Right atrium auricular region (tissue), 2 donors: ENCODE measurements at places on chromosomes 3 and 15.

DNA sequence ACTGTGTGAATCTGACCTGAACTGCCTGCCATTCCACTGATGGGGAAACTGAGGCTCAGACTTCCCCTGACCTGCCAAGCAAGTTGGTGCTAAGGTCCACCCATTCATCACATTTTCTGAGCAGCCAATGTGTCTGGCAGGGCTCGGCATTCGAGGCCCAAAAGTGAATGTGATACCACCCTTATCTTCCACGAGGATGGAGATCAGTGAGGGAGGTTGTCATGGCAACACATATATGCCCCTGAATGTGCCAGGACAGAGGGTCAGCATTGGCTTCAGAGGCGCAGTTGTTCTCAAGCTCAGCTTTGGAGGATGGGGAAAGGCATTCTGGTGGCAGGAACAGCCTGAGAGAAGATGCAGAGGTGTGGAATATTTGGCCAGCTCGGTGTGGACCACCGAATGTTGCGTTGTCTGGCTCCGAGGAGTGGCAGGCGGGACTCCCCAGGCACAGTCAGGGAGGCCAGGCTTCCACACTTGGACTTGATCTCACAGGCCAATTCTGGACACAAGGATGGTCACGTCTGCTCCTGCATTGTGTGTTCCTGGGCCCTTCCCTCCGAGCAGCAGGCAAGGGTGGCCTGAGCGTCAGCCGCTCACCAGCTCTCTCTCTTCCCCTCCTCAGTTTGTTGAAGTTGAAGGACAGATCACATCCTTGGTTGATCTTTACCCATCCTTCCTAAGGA, 63.4 kb downstream of the GRIP2 start:
- DNase-seq: no peak

GRCh38 chr3:114624571-114625181, 330.8 kb downstream of the TIGIT start:
- peak; percentile 97 for DNase-seq

GRCh38 chr3:50357481-50357880, 1.8 kb downstream of the TMEM115 start:
- no peak for DNase-seq

DNA sequence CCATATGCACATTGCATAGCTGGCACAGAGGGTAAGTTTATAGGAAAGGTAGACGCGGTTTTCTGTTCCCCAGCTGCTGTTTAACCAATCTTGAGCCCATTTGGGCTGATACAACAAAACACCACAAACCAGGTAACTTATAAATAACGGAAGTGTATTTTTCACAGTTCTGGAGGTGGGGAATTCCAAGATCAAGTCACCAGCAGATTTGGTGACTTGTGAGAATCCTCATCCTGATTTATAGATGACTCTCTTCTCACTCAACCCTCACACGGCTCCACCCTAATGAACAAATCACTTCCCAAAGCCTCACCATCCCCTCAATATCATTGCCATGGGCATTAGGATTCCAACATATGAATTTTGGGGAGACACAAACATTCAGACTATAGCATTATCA, 694.4 kb upstream of the NR2F2 start:
- DNase-seq: no peak

DNA sequence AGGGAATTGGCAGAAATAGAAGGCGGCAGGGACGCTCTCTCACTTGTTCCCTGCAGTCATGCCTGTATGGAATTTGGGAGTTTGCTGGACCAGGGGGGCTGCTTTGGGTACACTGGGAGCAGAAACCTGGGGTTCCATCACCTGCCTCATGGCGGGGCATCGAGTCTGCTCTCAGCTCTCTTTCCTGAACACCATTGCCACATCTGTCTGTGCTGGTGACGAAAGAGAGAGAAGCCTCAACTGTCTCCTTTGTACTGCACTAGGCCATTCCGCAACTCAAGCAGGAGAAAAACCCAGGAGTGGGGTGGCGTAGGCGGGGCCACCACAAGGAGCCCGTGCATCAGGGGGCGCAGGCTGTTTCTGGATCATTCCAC, 14.0 kb downstream of the TMEM158 start:
- no peak for DNase-seq

DNA sequence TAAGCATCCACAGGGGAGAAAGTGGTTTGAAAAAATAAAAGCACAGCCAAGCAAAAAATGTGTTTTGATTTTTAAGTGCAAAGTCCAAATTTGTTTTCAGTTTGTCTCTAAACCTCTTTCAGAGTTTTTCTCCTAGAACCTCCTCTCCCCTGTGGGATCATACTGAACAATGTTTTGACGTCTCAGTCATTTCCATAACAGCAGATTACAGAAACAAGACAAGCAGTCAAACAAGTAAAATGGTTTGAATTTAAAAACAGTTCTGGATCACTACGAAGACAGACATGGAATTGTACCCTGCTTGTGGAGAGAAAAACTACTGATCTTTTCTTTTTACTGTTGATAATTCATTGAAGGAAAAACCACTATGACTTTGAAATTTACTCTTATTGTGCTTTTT, 245.7 kb upstream of the CNTN4 start:
- DNase-seq: no peak

- no peak for DNase-seq
These were observed 292.6 kb upstream of the DPH6 start for GRCh38 chr15:35838424-35839111.

- no peak for DNase-seq
These were observed 58.4 kb downstream of the NME9 start for GRCh38 chr3:138271189-138271794.

DNA sequence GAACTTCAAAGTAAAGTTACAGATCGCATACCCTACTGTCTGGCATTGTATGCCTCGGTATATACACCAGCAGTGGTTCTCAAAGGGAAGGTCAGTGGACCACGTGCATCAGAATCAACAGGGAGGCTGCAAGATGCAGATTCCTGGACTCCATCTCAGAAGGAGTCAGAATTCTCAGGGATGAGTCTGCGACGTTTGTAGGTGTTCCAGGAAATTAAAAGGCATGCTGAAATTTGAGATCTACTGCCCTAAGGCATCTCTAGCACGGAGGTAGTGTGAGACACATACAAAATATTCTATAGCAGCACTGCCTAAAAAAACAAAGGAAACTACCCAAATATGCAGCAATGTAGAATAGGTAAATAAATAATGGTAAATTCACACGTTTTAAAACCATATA, 136.8 kb upstream of the BNIP2 start:
- DNase-seq: no peak

GRCh38 chr3:132867956-132868355, 145.7 kb upstream of the NPHP3 start:
- no peak for DNase-seq

GRCh38 chr15:31360843-31361763, 34.5 kb downstream of the KLF13 start:
- no peak for DNase-seq

DNA sequence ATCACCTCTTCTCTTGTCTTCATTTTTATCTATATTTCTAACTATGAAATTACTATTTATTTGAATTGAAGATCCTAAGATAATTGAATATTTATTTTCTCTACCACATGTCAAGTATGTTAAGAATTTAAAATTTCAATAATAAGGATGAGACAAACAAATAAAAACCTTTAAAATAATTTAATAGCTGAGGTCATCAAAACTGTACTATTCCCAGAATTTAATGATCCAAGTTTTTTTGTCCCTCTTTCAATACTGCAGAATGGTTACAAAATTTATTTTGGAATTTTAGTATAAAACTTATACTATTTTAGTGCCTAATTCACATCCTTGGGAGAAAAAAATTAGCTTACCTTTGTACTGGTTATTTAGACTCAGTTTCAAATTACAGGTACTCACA, 774.9 kb downstream of the ROBO2 start:
- DNase-seq: no peak

GRCh38 chr3:59809016-59809415, 759.2 kb upstream of the CFAP20DC start:
- no peak for DNase-seq

- no peak for DNase-seq
These were observed 4.1 kb downstream of the CAMK2N2 start for GRCh38 chr3:184257083-184257915.

DNA sequence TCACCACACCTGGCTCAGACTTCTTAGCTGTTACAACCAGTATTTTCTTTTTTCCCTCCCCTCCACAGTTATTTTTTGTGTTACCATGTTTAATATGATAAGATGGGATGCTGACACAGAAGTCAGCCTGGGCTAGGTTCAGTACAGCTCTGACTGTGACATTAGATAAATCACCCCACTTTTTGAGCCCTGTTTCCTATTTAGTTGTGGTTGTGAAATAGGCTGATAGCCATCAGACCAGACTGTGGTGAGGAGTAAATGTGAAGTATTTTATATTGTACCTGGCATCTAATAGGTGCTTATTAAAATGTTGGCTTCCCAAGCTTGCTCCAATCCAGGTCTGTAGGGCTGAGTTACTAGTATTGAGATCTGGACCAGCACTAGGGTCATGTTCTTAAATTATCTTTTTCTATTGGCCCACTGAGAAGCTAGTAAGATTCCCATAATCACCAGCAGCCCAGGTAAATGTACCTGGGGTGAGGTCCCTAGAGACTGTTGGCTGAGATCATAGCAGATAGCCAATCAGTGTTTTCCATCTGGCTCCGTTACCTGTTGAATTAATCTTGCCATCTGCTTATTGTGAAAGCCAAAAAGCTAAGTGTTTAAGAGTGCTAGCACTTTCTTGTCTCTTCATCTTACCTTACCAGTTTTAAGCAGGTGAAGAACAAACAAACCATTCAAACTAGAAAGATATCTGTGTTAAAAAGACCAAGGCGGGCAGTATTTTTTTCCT, 61.0 kb downstream of the CCK start:
- no peak for DNase-seq

DNA sequence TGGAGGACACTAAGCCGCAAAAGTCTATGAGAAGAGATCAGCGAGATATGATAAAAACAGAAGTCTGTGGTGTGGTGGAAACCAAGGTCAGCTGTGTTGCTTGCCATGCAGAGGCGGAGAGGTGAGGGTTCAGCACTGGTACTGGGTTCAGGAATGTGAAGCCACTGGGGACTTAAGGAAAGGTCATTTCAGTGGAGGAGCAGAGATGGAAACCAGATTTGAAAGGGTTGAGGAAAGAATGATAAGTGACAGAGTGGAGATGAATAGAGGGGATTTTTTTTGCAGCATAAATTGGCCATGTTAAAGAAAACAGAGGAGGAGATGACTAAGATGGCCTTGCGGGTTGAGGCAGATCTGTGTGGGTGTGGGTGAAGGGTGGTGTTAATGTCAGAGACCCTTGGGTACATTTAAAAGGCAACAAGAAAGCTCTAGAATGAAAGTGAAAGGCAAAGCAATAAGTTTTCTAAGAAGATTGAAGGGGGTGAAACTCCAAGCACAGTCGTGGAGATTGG, 265.5 kb downstream of the ADAMTSL3 start:
- no peak for DNase-seq

DNA sequence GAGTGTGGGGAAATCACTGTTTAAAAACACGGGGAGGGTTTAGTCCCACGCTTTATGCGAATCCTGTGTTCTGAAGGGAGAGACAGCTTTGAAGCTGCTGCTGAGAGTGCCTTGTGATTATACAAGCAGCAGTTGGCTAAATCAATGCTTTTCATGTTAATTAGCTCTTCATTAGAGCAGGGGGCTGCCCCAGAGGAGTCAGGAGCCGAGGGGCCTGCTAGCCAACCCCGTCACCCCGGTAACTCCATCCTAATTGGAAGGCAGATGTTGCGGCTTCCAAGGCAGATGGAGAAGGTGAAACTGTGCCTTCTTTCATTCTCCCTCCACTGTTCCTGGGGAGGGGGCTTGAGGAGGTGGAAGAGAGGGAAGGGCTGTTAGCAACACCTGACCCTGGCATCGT, 92.4 kb upstream of the ANKRD34C start:
- no peak for DNase-seq

- no peak for DNase-seq
These were observed 8.6 kb upstream of the TGFBR2 start for GRCh38 chr3:30597769-30598134.

GRCh38 chr3:32903953-32904352, 47.5 kb upstream of the CCR4 start:
- DNase-seq: no peak

- DNase-seq: no peak
These were observed 60.6 kb upstream of the STAC start for GRCh38 chr3:36319680-36320079.

- no peak for DNase-seq
These were observed 112.4 kb downstream of the ADAMTSL3 start for GRCh38 chr15:83766339-83766738.

- no peak for DNase-seq
These were observed 43.9 kb upstream of the PARP14 start for GRCh38 chr3:122636697-122637096.

DNA sequence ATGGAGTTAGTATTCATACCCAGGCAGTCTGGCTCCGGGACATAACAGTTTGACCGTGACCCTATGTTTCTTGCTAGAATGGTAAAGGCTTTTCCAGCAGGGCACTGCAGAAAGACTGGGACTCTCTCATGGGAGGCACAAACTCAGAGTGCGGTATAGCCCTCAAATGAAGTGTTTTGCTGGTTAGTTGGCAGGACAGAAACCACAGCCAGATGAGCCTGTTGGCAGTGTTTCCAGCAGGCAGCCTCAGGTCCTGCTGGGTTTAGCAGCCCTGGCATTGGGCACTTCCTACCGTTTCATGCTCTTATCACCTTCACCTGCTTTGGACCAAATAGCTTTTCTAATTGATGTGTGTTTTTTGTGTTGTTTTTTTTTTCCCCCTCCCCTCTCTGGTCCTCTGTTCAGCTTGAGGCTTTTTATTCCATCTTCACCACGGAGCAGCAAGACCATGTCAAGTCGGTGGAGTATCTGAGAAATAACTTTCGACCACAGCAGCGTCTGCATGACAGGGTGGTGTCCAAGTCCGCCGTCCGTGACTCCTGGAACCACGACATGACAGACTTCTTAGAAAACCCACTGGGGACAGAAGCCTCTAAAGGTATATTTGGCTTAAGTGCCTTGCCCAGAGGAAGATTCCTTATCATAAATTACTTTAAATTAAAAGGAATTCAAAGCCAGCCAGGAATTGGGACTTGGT, 205.6 kb downstream of the FEZF2 start:
- no peak for DNase-seq

DNA sequence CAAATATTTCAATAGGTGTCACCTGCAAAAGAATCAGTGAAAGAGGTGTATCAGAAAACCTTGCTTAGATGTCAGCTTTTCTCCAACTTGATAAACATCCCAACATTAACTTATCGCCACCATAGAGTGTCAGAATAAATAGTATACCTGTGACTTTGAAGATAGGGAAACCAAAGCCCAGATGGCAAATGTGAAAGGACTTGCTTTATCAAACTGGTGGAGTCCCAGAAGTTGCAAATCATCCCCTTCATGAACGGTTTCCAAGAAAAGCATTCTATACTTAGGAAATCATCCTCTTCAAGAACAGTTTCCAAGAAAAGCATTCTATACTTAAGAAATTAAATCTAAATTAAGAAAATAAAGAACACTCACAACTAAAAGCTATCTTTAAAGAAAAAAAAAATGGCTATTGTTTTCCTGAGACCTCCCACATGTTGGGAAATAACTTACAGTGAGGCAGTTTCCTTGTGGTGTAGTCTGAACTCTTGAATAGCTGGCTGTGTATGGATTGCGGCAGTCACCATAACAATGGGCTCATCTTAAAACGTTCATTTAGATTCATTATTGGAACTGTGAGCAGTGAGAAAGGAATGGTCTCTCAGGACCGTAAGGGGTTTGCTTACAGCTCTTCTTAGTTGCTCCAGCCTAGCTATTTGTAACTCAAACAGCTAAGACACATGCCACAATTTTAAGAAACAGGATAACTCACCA, 56.5 kb downstream of the GHSR start:
- no peak for DNase-seq

GRCh38 chr3:11591391-11592282, 52.1 kb downstream of the VGLL4 start:
- DNase-seq: no peak
